ENCODE measurements at places on chromosomes 4 and X. TPM values are rescaled to one million over a fixed set of nuclear protein-coding genes. Genes with fewer than 3 reads are reported as not detected.

POLN gene
- total RNA-seq = 1.5 TPM

PASD1 gene
- not detected for total RNA-seq

L1CAM gene
- 19.9 TPM for total RNA-seq

DNA sequence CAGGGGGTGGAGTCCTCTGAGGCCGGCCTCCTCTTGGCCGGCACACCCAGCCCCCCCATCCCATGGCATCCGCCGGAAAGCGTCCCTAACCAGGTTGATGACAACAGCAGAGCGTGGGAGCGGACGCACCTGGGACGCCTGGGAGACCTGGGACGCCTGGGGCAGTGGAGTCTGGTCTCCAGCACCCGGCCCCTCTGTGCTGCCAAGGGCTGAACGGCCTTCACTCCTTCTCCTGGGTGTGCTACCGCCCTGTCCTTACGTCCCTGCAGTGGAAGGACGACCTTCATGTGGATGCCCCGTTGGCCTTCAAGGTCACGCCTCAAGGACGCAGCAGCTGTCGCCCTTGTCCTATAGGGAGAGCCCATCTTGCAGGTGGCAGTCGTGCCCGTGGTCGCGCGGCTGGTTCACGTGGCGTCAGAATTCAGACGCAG, 26.9 kb downstream of the NKX1-1 start:
- H3K27me3 ChIP-seq = no peaks in the 10 kb centered on the region
- no peaks in the 10 kb centered on the region for H3K4me1 ChIP-seq
- H3K4me3 ChIP-seq = no peak overlapping the region
- H3K36me3 ChIP-seq = peaks cover 4% of the 10 kb centered on the region
- DNase-seq = no peak
- no peak overlapping the region for H3K27ac ChIP-seq

DNA sequence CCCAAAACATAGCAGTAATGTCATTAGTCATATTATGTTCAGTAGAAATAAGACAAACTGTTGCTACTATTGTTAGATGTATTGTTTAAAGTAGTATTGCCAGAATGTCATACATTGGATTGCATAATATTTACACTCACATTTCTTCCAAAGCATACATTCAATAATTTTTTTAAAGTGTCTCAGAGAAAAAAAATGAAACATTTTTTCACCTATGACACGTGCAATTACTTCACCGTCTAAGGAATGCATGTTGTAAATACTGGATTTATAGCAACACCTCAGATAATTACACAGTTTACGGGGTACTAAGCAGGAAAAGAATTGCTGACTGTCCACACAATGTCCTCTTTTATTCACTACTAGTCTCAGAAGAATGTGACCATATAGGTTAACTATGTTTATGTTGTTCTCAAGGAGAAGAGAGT, 162.1 kb downstream of the PCDH18 start:
- no peak overlapping the region for H3K27ac ChIP-seq
- no peak for DNase-seq
- no peaks in the 10 kb centered on the region for H3K27me3 ChIP-seq

DNA sequence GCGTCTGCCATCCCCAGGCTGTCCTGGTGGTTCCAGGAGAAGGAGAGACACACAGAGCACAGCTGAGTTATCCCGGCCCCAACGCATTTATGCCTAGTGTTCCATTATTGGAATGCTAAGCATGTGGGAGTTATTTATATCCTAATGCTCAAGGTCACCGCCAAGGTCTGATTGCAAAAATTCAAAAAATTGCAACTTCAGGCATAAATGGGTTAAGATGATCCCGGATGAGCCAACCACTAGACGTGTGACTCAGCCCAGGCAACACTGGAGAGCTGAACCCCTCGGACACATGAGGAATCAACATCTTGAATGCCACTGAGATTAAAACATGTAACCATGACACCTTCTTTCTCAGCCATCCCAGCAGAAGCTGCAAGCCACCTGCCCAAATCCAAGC, 3.8 kb upstream of the ZCCHC4 start:
- no peaks in the 10 kb centered on the region for H3K36me3 ChIP-seq
- H3K4me1 ChIP-seq = no peaks in the 10 kb centered on the region
- no peaks in the 10 kb centered on the region for H3K27me3 ChIP-seq
- no peak overlapping the region for H3K27ac ChIP-seq

- H3K27ac ChIP-seq = no peak overlapping the region
- peaks cover 54% of the 10 kb centered on the region for H3K36me3 ChIP-seq
- DNase-seq = no peak
- no peak overlapping the region for H3K4me3 ChIP-seq
Measured at GRCh38 chr4:534101-534575, 35.1 kb downstream of the PIGG start.

GRCh38 chrX:119288890-119289393, 52.9 kb downstream of the PGRMC1 start:
- no peak for DNase-seq
- H3K36me3 ChIP-seq = 0 out of 2 replicates have a peak, but pooled peaks cover 1% of the 10 kb centered on the region
- no peaks in the 10 kb centered on the region for H3K4me1 ChIP-seq
- H3K27me3 ChIP-seq = no peaks in the 10 kb centered on the region
